CD8-positive, alpha-beta T cell (primary cell): ENCODE measurements at places on chromosomes 12 and 14.

- no peak for DNase-seq
Observed at GRCh38 chr12:53179687-53180219, 769 bp upstream of the ZNF740 start.

- DNase-seq, result no peak
Observed at GRCh38 chr12:15227004-15227679, 5.9 kb upstream of the RERG start.

DNA sequence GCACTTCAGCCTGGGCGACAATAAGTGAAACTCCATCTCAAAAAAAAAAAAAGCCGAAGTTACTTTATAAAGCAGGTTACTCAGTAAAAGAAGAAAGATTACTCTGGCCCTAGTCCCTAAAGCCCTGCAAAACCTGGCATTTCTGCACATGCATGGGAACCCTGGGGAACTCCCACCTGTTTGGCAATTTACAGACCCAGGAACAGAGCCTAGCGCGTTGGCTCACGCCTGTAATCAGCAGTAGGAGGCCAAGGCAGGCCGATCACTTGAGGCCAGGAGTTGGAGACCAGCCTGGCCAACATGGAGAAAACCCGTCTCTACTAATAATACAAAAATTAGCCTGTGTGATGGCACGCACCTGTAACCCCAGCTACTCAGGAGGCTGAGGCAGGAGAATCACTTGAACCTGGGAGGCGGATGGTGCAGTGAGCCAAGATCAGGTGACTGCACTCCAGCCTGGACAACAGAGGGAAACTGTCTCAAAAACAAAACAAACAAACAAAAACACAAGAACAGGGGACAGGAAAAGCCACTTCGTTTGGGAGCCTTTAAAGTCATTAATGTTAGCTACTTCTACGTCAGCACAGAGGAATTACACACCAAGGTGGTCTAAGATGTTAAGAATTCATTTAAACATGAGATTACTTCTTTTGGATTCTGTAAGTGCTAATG lies 34.1 kb upstream of the SPTSSA start:
- no peak for DNase-seq

DNA sequence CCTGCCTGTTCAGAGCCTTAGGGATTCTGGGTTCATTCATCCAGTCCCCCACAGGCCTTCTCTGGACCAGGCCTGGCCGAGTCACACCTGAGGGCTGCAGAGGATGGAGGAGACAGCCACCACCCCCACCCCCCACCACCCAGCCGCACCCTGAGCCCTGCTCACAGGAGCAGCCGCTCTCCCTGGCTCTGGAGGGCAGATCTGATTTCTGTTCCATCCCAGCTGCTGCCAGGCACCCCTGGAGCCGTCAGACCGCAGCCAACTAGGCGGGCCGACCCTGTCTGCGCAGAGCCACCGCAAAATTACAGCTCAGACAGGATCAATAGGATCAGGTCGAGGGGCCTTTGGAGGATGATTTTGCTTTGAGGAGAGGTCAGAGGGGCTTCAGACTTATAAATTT lies 154.6 kb upstream of the MYL2 start:
- DNase-seq, result no peak

- no peak for DNase-seq
Observed at GRCh38 chr12:87924149-87924548, 105.1 kb downstream of the C12orf50 start.

DNA sequence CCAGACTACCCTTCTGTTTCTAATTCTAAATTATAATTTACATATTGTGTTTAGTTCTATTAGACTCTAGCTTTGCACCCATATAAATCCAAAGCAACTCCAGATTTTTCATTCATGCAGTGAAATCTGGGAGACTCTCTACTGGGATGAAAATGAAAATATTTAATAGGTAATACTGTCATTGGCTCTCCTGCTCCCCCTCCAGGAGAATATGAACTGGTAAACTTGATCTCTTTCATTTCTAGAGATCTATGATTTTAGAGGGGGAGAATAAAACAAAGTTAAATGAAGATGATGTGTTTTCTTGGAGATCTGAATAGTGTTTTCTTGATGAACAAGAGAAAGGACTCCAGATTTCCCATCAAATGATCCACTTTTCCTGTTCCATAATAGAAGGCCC lies 104.3 kb upstream of the TMCC3 start:
- no peak for DNase-seq

GRCh38 chr14:105939810-105940508 lies 413.6 kb downstream of the TMEM121 start:
- DNase-seq, result no peak

DNA sequence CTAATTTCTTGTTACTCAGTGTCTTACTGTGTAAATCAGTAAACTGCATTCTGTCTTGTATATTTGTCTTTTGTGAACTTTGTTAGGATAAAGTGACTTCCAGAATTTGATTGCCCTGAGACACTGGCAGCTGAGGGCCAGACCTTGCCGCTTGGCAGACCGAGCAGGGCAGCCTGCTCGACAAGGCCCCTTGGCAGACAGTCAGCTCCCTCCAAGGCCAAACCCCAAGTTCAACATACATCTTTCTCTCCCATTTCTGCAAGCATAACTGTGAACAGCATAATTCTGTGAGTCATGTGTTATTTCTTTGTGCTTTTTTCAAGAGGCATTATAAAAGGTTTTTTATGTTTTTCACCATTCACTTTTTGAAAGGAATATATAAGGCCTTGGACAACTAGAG lies 39.2 kb upstream of the BMAL2 start:
- DNase-seq, result no peak

- no peak for DNase-seq
Observed at GRCh38 chr14:61923348-61923747, 161.1 kb downstream of the SNAPC1 start.

DNA sequence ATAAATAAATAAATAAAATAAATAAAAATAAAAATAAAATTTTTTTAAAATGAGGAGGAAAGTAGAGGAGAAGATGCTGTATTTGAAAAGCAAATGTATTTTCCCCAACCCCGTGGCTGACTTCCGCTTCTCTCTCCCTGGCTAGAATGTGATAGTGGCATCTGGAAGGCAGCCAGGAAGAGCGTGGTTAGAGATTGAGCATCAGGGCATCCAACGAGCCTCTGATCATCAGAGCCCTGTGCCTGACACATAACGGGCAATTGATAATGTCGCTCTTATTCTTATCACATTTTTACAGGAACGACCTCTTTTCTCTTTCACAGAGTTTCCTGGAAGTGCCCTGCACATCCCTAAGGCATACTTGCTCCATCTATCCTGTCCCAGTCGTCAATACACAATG lies 496.9 kb upstream of the TMEM132C start:
- DNase-seq, result no peak

GRCh38 chr12:16515666-16516065 lies 90.3 kb downstream of the LMO3 start:
- DNase-seq, result no peak

DNA sequence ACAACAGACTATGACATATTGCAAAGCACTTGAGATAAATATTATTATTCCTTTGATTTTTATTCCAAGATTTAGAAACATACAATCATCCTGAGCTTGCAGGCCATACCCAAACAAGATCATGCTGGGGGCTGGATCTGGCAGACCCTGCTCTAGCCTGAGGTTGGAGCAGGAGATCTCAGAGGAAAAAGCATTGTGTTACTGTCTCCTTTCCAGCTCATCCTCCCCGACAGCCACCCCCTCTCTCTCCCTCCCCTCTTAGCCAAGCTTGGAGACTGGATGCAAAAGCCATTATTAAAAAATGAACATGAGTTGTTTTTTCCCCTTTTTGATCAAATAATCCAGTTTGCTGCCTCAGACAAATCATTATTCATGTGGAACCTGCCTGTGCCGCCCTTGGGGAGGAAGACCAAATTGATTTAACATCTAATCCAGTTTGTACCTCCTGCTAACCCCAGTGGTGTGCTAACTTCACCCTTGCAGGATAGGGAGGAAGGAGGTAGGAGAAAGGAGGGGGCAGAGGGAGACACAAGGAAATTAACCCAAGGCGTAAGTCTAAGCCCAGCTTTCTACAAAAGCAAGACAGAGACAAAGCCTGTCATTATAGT lies 565.8 kb upstream of the TBX3 start:
- no peak for DNase-seq

GRCh38 chr12:122133192-122133950 lies 40.6 kb downstream of the IL31 start:
- no peak for DNase-seq

DNA sequence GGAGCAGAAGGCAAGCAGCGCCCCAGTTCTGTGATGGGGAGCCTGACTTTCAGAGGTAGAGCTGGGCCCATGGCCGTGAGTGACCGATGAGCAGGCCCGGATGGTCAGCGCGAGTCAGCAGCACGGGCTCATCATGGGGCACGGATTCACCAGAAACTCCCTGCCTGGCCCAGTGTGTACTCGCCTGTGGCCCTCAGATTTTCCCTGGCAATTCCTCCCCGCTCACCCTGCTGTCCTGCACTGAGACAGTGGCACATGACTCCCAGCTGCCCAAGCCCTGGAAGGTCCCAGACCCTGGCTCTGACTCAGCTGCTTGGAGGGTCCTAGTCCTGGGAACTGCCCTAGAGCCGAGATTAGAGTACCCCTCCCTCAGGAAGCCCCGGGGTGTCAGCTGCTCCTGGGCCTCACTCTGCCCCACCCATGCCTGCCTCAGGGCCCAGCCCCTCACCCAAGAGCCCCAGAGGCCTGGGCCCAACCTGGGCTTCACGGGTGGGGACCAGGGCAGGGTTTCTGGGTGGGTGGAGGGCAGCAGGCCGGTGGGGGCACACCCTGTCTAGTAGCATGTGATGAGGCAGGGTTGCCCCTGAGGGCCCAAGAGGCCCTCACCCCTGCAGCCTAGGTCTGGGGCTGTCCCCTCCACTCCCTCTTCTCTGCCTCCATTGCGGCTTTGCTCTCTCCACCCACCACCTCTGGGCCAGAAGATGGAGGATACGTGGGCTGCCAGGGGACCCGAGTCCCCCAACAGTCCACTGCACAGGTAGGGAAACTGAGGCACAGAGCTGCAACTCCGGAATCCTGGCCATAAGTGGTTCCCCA lies 8.4 kb downstream of the TRMT61A start:
- no peak for DNase-seq
